Kidney (tissue), 22 donors: ENCODE measurements at places on chromosomes 16 and 17. TPM values are rescaled to one million over a fixed set of nuclear protein-coding genes. Genes with fewer than 3 reads are reported as not detected.

DNA sequence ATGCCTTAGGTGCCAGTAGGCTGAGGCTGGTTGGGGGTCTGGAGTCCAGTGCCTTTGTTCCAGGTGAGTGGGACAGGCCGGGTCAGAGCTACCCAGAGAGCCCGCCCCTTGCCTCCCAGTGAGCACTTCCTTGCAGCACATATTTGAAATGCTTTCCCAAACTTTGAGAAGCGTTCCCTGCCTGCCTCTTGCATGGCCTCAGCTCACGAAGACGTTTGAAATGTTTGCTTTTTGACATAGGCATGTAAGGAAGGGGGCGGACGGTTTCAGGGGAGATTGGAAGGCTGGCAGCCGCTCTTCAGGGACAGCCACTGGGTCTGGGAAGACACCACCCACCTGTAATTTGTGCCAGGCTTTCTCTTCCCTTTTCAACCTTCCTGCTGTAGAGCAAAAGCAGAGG, 5.1 kb upstream of the FOXL1 start:
- H3K27me3 ChIP-seq: peaks cover 3% of the 10 kb centered on the region
- H3K4me3 ChIP-seq: no peak overlapping the region

GRCh38 chr17:41098481-41098880, 539 bp upstream of the KRTAP4-8 start:
- H3K36me3 ChIP-seq: no peaks in the 10 kb centered on the region
- H3K27ac ChIP-seq: no peak overlapping the region
- no peaks in the 10 kb centered on the region for H3K27me3 ChIP-seq
- H3K4me3 ChIP-seq: no peak overlapping the region

MYH13 gene
- not detected for total RNA-seq

DNA sequence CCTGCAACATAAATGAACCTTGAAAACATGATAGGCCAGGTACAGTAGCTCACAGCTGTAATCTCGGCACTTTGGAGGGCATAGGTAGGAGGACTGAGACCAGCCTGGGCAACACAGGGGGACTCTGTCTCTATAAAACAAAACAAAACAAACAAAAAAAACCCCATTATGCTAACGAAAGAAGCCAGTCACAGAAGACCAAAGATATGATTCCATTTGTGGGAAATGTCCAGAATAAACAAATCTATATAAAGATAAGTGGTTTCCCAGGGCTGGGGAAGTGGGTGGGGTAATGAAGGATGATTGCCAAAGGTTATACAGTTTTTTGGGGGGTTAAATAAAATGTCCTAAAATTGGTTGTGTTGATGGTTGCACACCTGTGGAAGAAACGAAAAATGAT, 36.5 kb upstream of the SIAH1 start:
- DNase-seq: no peak
- H3K27me3 ChIP-seq: no peaks in the 10 kb centered on the region
- no peaks in the 10 kb centered on the region for H3K4me1 ChIP-seq

DNA sequence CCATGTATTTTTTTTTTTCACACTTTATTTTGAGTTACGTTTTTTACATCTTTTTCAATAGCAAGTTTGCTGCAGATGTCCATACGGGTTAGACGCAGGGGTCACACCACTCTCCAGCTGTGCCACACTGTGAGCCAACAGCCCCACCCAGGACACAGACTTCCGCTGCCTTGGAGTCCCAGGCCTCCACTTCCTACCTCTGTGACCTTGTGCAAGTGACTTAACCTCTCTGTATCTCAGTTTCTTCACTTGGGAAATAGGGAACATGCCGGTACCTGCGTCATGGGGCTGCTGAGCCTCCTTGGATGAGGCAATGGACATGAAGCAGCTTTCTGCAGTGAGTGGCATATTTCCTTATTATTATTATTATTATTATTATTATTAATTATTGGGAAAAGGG, 3.3 kb upstream of the PITPNA start:
- no peak for DNase-seq
- H3K36me3 ChIP-seq: no peaks in the 10 kb centered on the region
- H3K4me3 ChIP-seq: no peak overlapping the region
- no peaks in the 10 kb centered on the region for H3K27me3 ChIP-seq

SOCS1 gene
- total RNA-seq: 21.8 TPM

TNP2 gene
- total RNA-seq: not detected

LRRC75A gene
- total RNA-seq: 2.5 TPM

- no peaks in the 10 kb centered on the region for H3K36me3 ChIP-seq
- H3K27ac ChIP-seq: no peak overlapping the region
- peak; percentile 90 for DNase-seq
- H3K4me3 ChIP-seq: peak overlapping the region; percentile 16
- peaks cover 7% of the 10 kb centered on the region for H3K4me1 ChIP-seq
- no peaks in the 10 kb centered on the region for H3K27me3 ChIP-seq
Measured at GRCh38 chr17:38601539-38602351, 4.0 kb downstream of the SRCIN1 start.

- no peak overlapping the region for H3K4me3 ChIP-seq
- H3K27me3 ChIP-seq: no peaks in the 10 kb centered on the region
- no peak for DNase-seq
- H3K27ac ChIP-seq: no peak overlapping the region
Measured at GRCh38 chr16:58885528-58886170, 151.5 kb upstream of the GOT2 start.

KCNH6 gene
- total RNA-seq: 0.57 TPM

GRCh38 chr17:30113213-30113612, 3.4 kb upstream of the NSRP1 start:
- H3K36me3 ChIP-seq: no peaks in the 10 kb centered on the region
- no peaks in the 10 kb centered on the region for H3K27me3 ChIP-seq
- H3K4me1 ChIP-seq: peaks cover 4% of the 10 kb centered on the region

SLC12A3 gene
- 5.4 TPM for total RNA-seq

GRCh38 chr17:40553694-40554534, 11.4 kb downstream of the CCR7 start:
- peak overlapping the region; percentile 82 for H3K27ac ChIP-seq
- peak; percentile 93 for DNase-seq
- H3K4me3 ChIP-seq: no peak overlapping the region
- no peaks in the 10 kb centered on the region for H3K4me1 ChIP-seq
- H3K27me3 ChIP-seq: no peaks in the 10 kb centered on the region

DNA sequence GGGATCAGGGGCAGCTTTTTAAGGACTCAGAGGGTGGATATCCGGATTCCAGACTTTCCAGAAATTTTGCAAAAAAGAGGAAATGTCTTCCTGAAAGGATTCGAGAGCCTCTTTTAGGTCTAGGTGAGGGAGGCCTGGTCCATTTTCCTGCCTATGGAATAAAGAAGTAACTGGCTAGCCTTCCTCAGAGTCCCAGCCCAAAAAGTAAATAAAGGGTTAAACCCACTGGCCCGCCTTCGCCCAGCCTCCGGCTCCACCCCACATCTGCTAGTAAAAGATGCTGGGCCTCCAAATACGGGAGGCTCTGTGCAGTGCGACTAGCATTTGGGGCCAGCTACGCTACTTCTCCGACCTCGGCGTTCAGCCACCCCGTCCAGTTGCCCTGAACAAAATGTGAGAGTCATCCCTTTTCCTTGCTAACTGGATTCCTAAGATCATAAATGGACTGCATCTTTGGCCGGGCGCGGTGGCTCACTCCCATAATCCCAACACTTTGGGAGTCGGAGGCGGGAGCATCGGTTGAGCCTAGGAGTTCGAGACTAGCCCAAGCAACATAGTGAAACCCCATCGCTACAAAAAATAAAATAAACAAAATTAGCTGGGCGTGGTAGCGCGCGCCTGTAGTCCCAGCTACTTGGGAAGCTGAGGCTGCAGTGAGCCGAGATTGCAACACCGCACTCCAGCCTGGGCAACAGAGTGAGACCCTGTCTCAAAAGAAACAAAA, 824 bp upstream of the MPP2 start:
- no peaks in the 10 kb centered on the region for H3K27me3 ChIP-seq
- H3K4me1 ChIP-seq: no peaks in the 10 kb centered on the region
- DNase-seq: peak; percentile 86
- peak overlapping the region; percentile 73 for H3K4me3 ChIP-seq

- H3K36me3 ChIP-seq: no peaks in the 10 kb centered on the region
- H3K4me3 ChIP-seq: no peak overlapping the region
- H3K27ac ChIP-seq: no peak overlapping the region
- no peaks in the 10 kb centered on the region for H3K27me3 ChIP-seq
- DNase-seq: no peak
Measured at GRCh38 chr16:56106527-56106926, 84.8 kb upstream of the GNAO1 start.

- no peaks in the 10 kb centered on the region for H3K27me3 ChIP-seq
- no peaks in the 10 kb centered on the region for H3K4me1 ChIP-seq
- no peaks in the 10 kb centered on the region for H3K36me3 ChIP-seq
Measured at GRCh38 chr16:3073448-3073847, 8.0 kb downstream of the IL32 start.

DNA sequence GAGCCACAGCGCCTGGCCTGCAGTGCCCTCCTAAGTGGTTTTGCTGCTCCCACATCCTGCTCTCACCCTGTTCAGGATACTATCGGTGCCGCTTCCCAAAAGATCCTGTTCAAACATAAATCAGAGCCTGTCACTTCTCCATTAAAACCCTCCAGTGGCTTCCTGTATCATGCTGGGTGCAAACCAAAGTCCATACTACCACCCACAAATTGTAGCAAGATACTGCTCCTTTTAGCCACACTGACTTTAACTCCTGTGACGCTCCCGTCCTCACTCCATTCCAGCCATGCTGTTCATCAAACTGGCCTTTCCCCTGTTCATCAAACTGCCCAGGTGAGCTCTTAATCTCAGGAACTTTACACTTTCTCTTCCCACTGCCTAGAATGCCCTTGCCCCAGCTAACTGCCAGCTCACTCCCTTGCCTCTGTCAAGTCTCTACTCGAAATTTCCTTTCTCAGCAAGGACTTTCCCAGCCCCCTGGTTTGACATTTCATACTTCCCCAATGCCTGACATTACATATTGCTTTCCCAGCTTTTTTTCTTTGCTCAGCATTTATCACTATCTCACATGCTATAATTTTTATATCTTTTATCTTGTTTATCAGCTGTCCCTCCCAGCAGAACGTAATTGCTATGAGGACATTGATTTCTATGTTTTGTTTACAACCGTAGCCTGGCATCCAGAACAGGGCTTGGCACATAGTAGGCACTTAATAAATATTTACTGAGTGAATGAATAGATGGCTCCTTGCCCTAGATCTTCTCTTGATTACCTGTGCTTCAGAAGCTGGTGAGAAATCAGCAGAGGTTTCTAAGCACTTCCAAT, 44.3 kb upstream of the SMURF2 start:
- no peaks in the 10 kb centered on the region for H3K4me1 ChIP-seq
- H3K36me3 ChIP-seq: no peaks in the 10 kb centered on the region
- DNase-seq: no peak
- H3K27me3 ChIP-seq: no peaks in the 10 kb centered on the region

SULT1A4 gene
- 18.8 TPM for total RNA-seq

HNF1B gene
- 185 TPM for total RNA-seq

DNA sequence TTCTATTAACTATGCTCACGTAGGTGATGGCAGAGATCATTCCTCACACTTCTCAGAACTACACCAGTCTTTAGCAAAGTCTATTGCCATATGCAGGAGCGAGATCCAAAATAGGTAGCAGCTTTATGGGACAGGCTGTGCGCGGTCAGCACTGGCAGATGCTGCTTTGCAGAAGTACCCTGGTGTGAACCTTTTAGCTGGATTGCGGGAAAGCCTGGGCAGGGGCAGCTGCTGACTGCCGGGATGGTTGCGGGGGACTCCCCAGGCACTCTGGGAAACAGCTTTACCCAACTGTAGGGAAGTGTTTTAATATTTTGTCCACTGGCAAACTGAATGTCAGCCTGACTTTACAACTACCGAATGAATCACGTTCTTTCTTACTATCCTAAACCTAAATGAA, 251.3 kb downstream of the HS3ST3A1 start:
- no peak overlapping the region for H3K4me3 ChIP-seq
- DNase-seq: no peak
- H3K27me3 ChIP-seq: no peaks in the 10 kb centered on the region

GRCh38 chr16:28108590-28109247, 45.2 kb upstream of the GSG1L start:
- H3K4me1 ChIP-seq: no peaks in the 10 kb centered on the region
- H3K36me3 ChIP-seq: peaks cover 60% of the 10 kb centered on the region
- DNase-seq: no peak
- H3K27me3 ChIP-seq: no peaks in the 10 kb centered on the region
- no peak overlapping the region for H3K27ac ChIP-seq

GRCh38 chr17:81713556-81714411, 1.7 kb downstream of the SLC25A10 start:
- peaks cover 35% of the 10 kb centered on the region for H3K4me1 ChIP-seq
- DNase-seq: no peak
- peak overlapping the region; percentile 65 for H3K27ac ChIP-seq
- peaks cover 4% of the 10 kb centered on the region for H3K27me3 ChIP-seq
- no peaks in the 10 kb centered on the region for H3K36me3 ChIP-seq
- H3K4me3 ChIP-seq: peak overlapping the region; percentile 70

DNA sequence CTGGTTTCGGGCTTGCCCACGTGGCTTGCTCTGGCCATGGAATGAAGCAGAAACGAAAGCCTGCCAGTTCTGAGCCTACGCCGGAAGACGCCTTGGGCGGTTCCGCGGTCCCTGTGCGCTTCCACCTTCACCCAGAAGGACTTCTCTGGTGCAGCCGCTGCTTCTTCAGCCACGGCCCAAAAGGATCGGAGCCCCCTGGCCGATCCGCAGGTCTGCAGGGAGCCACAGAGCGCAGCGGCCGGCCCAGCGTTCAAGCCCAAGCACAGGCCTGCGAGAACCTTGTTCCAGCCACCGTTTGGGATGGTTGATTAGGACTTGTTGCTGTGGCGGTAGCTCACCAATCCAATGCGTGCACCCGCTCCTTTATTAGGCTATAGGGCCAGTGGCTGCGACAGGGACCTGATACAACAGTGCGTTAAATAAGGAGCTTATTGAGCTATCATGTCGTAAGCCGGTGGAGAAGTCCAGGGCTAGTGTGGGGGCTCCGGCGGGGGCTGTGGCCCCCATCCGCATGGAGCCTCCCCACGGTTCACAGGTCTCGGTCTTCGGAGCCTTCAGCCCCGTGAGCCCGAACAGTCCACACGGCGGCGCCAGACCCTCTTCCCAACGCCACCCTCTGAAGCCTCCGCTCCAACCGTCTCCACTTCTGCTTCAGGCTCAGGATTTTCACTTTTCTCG, 10.2 kb upstream of the MPP2 start:
- DNase-seq: peak; percentile 62
- no peaks in the 10 kb centered on the region for H3K4me1 ChIP-seq
- H3K27me3 ChIP-seq: no peaks in the 10 kb centered on the region
- H3K36me3 ChIP-seq: no peaks in the 10 kb centered on the region
- no peak overlapping the region for H3K27ac ChIP-seq

DNA sequence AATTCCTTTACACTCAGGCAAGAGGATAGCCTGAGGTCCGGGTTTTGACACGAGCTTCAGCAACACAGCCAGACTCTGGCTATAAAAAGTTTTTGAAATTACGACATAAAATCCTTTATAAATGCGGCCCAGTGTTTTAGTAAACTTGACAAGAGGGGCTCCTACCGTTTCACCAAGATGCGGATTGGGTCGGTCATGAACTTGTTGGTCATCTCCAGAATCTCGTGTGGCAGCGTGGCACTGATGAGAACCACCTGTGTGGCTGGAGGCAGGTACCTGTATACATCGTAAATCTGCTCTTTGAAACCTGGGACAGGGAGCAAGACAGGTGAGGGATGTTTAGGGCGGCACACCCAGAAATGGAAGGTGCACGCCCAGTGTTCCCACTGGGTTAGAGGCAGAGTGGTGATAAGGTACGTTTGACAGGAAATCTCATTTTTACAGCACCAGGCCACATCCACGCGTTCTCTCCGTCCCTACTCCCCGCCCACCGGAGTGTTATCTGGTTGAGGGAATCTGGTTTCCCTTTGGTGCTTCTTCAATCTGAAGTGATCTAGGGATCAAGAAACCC, 8.0 kb downstream of the EIF4A3 start:
- H3K27ac ChIP-seq: no peak overlapping the region
- no peak overlapping the region for H3K4me3 ChIP-seq
- H3K4me1 ChIP-seq: no peaks in the 10 kb centered on the region
- H3K36me3 ChIP-seq: peaks cover 64% of the 10 kb centered on the region
- no peaks in the 10 kb centered on the region for H3K27me3 ChIP-seq

UQCRC2 gene
- 199 TPM for total RNA-seq

SPNS2 gene
- total RNA-seq: 60.5 TPM
